ENCODE measurements at places on chromosomes 3 and 15.
A peak's percentile ranks its signal among the peaks of the same experiment; 100 is the strongest.

DNA sequence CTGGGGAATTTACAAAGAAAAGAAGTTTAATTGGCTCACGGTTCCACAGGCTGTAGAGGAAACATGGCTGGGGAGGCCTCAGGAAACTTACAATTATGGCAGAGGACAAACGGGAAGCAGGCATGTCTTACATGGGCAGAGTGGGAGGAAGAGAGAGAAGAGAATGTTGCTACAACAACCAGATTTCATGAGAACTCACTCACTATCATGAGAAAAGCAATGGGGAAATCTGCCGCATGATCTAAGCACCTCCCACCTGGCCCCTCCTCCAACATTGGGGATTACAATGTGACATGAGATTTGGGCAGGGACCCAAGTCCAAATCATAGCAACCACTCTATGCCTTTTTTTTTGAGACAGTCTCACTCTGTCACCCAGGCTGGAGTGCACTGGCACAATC is 28.8 kb downstream of the PCNP start:
- no peak for DNase-seq

DNA sequence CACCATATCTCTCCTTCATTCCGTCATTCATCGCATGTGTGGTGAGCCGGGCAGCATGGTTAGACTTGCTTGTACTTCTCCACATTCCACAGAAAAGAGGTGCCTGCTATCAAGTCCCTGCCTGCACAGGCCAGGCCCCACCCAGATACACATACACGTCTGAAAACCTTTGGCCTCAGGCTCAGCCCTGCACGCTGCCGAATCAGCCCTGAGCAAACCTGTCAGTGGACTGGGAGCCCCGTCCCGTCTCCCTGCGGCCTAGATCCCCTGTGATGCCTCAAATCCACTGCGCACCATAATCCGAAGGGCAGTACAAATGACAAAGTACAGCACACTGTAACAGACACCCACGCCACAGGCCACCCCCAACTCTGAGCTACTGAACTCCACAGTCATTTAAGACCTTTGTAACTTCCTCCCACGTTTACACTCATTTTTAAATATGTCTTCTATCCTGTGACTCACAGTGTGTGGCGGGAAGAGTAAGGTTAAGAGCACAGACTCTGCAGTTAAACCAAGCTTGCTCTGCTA is 67.1 kb downstream of the MB21D2 start:
- DNase-seq, result peak; percentile 14

DNA sequence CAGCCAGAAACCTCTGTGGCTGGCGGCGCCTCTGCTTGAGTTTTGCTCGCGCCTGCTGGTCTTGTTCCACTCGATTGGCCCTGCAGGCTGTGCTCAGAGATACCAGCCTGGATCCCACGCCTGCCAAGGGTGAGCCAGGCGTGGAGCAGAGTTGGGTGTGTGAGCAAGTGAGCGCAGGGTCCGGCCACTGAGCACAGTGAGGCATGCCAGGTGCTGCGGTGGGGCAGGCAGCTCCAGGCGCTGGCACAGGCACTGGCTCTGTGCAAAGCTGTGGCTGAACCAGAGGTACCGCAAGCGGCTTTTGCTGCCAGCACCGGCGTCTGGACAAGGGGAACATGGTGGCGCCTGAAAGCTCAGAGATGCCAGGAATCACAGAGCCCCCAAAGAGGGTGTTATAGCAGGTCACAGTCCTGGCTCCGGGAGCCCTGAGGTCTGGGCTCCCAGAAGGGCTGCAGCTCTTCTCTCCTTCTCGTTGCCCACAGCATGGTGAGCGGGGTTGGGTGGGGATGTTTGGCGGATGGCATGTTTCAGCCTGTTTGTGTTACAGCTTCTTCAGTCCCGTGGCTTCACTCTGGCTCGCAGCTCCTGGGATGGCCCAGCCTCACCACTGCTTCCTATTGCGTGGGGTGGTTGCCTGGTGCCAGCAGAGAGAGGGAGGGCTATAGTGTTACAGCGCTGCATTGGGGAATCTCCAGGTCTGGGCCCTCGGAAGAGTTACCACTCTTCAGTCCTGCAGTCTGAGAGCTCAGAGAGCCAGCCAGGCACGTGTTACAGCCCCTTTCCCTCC is 73.9 kb downstream of the NR1D2 start:
- no peak for DNase-seq

DNA sequence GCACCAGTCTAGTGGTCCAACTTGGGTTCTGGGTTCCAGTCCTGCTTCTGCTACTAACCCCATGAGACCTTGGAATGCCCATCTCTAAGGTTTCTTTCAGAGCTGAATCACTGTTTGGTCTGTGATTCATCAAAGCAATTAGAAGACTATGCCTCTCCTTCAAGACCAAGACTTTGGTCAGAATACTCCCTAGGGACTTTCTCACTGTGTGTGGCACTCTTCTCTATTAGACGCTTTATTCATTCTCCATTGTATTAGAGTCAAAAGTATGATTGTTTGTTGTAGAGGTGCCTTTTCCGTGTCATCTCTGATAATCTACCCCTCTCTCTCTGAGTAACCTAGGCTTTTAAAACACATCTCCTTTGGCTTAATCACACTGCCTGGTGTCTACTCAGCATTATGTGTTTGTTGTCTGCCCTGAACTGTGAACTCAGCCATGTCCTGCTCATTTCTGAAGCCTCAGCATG is 90.5 kb downstream of the LPP start:
- DNase-seq, result no peak

DNA sequence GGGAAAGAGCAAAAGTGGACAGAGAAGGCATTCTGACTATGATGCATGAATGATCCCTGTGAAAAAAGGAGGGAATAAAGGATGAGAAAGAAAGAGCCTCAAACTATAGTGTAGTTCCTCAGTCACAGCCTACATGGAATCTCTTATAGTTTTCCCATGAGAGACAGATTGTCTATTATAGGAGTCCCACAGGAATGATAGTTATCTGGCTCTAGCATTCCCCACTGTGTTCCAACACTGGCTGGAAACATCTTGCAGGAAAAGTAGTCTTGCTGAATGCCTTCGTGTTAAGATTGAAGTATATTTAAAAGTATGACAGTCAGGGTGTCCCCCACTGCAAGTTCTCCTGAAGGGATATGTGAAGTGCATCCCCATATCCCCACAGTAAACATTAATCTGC is 641.5 kb upstream of the NECTIN3 start:
- no peak for DNase-seq

DNA sequence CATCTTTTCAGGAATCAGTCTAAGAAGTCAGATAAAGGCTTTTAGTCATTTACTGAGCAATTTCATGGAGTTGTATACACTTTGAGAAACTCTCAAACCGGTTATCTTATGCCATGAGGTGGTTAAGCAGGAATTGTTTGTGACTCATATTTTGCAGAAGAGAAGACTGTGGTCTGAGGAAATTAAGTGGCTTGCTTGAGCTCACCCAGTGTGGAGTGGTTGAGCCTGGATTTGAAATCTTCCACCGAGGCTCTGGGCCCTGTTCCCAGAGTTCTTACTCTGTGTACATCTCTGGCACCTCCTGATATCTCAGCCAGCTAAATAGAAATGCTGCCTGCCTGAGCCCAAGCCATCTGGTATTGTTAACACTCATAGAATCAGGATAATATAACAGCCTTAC is 37.8 kb upstream of the BCL6 start:
- no peak for DNase-seq

GRCh38 chr15:43702701-43703424 is 9.2 kb downstream of the CKMT1A start:
- DNase-seq, result no peak

- DNase-seq, result no peak
Measured at GRCh38 chr3:64158334-64158733, 66.9 kb downstream of the PRICKLE2 start.

DNA sequence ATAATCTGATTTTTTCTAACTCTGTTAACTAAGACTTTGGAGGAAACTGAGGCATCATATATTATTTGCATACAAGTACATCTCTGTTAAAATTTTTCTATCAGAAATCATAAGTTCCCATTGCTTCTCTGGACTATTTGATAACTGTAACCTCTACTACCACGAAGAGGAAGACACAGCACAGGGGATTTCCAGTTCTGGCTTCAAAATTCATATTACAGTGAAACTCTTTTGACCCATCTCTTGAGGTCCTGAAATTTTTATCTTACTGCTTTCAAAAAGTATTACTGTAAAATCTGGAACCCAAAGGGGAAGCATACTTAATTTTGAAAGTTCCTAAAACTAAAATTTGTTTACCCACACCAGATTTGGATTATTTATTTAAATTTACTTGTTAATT is 4.2 kb downstream of the PLSCR1 start:
- no peak for DNase-seq

DNA sequence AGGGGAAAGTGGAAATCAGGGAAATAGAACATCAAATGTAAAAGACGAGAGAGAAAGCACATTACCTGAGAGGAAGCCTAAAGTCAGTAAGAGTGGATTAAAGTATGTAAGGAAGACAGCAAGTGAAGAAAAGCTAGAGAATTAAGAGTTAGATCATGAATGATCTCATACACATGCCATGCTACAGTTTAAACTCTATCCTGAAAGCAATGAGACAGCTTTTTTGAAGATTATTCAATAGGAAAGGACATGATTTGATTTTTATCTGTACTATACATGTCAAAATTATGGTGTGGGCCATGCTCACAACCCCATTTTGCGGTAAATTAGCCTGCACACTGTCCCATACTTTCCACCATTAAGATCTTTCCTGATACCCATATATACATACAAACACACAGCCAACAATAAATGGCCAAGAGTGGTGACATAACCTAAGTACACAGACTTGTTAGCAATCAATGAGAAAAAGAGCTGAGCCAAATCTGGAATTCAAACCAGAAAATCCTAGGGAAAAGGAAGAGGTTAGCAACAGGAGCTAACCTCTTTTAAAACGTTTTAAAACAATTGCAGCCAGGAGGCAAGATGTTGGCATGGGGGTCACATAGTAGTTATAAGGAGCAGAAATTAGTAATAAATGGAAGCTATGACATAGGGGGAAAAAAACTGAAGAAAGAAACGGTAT is 4.5 kb downstream of the MYO9A start:
- no peak for DNase-seq

GRCh38 chr3:141307351-141308059 is 60.8 kb upstream of the ZBTB38 start:
- no peak for DNase-seq

Data from stimulated activated CD4-positive, alpha-beta T cell treated with anti-CD3 and anti-CD28 coated beads, Interleukin-4, amount 100 ng/mL, for 48 hours (primary cell).